ENCODE measurements at places on chromosomes 13 and 19. TPM values are rescaled to one million over a fixed set of nuclear protein-coding genes. Genes with fewer than 3 reads are reported as not detected.

The GPR12 gene
- polyA plus RNA-seq: 0.01 TPM

The NPHS1 gene
- polyA plus RNA-seq: not detected

The SMIM24 gene
- polyA plus RNA-seq: 0.10 TPM

The SLC6A16 gene
- 0.08 TPM for polyA plus RNA-seq

The ZNF813 gene
- 0.31 TPM for polyA plus RNA-seq

The WTIP gene
- 2.7 TPM for polyA plus RNA-seq

- H3K4me1 ChIP-seq: no peaks in the 10 kb centered on the region
- H3K4me3 ChIP-seq: no peak overlapping the region
- H3K27me3 ChIP-seq: no peaks in the 10 kb centered on the region
- no peak overlapping the region for H3K27ac ChIP-seq
Measured at GRCh38 chr13:66745307-66745706, 484.8 kb downstream of the PCDH9 start.

DNA sequence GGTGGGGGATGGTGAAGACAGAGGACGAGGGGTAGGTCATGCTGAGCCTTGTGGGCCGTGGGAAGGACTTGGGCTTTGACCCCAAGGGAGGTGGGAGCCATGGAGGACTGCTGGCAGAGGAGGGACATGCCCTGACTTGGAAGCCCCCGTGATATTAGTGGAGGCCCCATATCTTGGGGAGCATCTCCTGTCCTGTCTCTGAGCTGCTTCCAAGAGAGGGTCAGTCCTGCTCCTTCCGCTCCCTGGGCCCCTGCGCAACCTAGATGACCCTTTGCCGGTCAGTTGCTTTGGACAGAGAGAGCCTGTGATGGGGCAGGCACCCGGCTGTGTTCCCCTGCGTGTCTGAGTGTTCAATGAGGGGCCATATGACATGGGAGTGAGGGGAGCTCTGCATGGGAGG, 5.2 kb downstream of the TLE6 start:
- DNase-seq: no peak
- H3K4me3 ChIP-seq: no peak overlapping the region
- peak overlapping the region; percentile 63 for H3K27ac ChIP-seq

DNA sequence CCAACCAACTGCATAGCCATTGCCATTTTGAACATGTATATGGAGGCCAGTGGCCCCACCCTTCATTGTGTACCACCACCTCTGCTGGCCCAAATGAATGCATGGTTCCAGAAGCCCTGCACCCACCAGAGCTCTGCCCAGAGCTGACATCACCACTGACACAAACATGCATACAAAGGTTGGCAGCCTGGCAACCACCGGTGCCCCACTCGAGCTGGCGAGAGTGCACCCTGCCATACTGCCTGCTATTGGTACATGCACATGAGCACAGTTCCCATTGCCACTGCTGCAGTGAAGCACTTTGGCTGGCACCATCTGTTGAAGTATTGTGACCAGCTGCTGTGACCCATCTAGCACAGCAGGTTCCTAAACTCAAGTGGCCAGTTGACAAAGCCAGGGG, 1564.9 kb downstream of the OLFM4 start:
- no peaks in the 10 kb centered on the region for H3K4me1 ChIP-seq
- no peaks in the 10 kb centered on the region for H3K27me3 ChIP-seq
- H3K4me3 ChIP-seq: no peak overlapping the region
- H3K27ac ChIP-seq: no peak overlapping the region
- H3K36me3 ChIP-seq: no peaks in the 10 kb centered on the region
- no peak for DNase-seq

DNA sequence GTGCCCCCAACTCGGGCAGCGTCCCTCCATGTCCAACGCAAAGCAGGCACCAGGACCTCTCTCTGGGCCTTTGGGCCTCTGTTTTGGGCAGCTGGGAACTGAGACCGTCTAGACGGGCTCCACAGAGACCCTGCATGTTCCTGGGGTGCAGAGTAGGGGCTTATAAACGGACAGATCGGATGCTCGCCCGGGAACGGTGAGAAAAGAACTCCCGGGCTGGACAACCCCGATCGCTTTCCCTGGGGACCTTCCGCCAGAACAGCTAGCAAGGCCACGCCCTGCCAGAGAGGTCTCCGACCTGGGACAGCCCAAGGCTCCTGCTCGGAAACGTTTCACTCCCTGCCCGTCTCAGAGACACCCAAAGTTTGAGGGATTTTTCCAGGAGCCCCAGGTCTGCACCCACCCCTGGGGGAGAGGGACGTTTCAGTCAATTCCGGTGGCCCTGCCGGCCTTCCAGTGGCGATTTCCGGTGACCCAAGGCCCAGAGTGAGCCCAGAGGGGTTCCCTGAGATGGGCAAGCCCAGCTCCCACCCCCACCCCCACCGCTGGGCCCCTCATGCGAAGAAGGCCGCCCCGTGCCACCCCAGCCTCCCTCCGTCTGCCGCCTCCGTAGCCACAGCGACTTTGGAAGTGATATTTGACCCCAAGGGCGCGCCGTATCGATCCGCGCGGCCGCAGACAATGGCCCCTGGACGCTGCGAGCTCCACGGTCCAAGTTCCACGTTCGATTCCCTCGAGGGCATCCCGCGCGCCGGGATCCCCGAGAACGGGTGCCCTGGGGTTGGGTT, 1.7 kb downstream of the NR2F6 start:
- peak overlapping the region; percentile 84 for H3K27ac ChIP-seq
- DNase-seq: peak; percentile 86
- H3K4me3 ChIP-seq: peak overlapping the region; percentile 85
- H3K36me3 ChIP-seq: peaks cover 11% of the 10 kb centered on the region
- no peaks in the 10 kb centered on the region for H3K27me3 ChIP-seq

GRCh38 chr13:95181586-95181985, 119.7 kb downstream of the ABCC4 start:
- H3K27ac ChIP-seq: peak overlapping the region; percentile 62
- H3K4me1 ChIP-seq: peaks cover 15% of the 10 kb centered on the region
- peaks cover 20% of the 10 kb centered on the region for H3K36me3 ChIP-seq
- no peak for DNase-seq
- H3K27me3 ChIP-seq: no peaks in the 10 kb centered on the region

GRCh38 chr13:49814551-49815270, 22.2 kb upstream of the KPNA3 start:
- no peaks in the 10 kb centered on the region for H3K27me3 ChIP-seq
- H3K36me3 ChIP-seq: no peaks in the 10 kb centered on the region
- no peak overlapping the region for H3K4me3 ChIP-seq
- H3K4me1 ChIP-seq: no peaks in the 10 kb centered on the region

Data from psoas muscle (tissue), 8 donors.